Skin of body (tissue), 3 donors: ENCODE measurements at places on chromosomes 5 and 9. TPM values are rescaled to one million over a fixed set of nuclear protein-coding genes. Genes with fewer than 3 reads are reported as not detected.

DNA sequence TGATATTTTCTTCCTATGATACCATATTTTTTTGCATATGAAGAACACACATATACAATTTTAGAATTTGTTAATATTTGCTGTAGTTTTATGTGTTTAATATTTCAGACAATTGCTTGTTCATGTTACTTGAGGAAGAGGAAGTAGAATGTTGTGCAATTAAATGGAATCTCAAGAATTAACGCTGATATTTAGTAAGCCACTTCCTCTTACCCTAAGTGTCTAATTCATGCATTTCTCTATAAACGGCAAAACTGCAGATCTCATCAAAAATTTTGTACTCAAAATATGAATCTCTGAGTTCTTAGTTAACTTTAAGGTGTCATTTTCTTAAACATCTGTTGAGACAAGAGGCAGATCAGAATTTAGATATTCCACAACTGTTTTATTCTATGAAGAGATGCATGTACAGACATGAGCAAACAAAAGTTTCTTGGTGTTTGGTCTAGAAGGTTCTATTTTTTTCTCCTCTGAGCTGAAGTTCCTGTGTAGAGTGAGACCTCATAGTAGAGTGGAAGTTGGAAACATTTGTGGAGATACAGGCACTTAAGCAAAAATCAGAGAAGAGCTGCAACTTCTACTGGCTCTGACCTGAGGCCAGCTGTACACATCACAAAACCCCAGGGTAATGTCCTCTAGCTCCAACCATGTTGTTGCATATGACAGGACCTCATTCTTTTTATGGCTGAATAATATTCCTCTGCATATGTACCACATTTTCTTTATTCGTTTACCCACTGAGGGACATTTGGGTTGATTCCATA, 16.6 kb upstream of the TGFBI start:
- DNase-seq = peak; percentile 32

Gene CDC20B
- not detected for total RNA-seq

Gene NR5A1
- total RNA-seq = not detected

DNA sequence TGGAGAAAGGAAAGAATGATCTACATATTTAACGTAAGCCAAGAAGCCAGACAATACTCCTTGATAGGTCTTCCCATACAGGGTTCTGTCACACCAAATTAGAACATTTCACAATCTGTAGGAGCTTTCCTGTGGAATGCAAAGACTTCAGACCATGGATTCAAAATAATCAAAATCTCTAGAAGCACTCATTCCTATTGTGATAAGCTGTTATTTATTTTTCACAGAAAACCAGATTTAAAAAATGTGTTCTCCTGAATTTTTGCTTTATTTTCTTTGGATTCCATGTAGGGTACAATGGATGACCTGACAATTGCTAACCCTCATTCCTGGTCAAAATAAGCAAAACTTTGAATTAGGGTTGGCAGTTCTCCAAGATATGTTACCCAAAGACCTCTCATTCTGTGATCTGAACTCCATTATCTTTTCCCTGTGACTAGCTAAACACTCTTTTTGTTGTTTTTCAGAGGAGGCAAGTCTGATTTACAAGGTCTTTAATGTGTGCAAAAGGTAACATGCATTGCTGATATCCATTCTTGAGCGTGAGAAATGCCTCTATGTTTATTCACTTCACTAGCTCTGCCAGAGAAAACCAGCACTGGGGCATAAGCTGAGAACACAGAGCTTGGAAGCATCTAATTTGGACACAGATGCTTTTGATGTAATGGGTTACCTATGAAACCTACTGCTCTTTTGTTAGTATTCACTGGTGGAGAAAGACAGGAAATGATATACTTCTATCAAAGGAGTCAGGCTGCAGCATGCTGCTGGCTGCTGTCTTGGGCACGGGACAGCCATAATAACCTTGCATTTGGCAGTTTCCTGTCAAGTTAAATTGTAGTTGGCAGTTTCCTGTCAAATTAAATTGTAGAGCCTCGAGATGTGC, 31.4 kb downstream of the ACTBL2 start:
- DNase-seq = no peak

Gene SPINK7
- total RNA-seq = 0.59 TPM

DNA sequence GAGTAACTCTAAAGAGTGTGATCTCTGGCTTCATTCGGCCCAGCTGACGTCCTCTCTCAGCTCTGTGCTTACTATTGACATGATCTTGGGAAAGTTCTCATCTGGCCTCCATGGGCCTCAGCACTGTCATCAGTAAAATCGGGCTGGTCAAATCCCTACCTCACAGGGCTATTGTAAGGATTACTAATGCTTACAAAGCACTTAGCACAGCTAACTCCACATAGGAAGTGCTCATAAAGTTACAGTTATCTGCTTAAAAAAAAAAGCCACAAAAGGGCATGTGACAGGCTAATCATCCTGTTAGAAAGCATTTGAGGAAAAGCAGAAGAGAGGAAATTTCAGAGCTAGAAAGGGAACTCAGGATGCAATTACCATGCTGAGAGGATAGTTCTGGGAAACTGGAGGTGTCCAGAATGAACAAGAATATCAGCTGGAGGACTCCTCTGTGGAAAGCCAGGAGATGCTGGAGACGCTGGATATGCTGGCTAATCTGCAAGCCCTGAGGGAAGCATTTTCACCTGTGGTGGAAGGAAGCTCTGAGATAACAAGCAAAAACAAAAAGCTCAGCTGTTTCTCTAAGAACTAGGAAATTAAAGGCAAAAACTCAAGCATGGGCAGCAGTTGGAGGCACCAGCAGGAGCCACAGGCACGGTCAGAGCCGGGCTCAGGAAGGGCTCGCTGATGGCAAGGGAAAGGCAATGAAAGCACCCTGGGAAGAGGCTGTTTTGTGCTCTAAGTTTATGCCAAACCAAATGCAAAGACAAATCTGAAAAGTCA, 4.4 kb upstream of the BHMT start:
- peak; percentile 1 for DNase-seq

- DNase-seq = peak; percentile 97
Observed at GRCh38 chr5:124398460-124398859, 348.0 kb downstream of the ZNF608 start.

GRCh38 chr9:107841076-107841475, 351.5 kb upstream of the KLF4 start:
- DNase-seq = no peak

DNA sequence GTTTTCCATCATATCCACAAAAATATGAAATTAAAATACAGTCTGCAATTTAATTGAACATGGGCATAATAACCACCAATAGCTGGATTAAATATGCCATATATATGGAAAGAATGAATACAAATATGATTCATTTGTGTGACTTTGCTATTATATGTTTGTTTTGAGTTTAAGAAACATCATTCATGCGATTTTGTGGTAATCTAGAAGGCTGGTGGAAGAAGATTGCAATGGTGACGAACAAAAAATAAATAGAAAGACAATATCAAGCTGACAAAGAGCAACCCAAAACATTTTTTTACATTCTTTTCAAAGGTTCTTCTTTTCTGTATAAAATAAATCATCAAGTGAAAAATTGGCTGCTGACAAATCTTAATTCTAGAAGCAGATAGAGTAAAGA, 610.0 kb downstream of the MAT2B start:
- no peak for DNase-seq

DNA sequence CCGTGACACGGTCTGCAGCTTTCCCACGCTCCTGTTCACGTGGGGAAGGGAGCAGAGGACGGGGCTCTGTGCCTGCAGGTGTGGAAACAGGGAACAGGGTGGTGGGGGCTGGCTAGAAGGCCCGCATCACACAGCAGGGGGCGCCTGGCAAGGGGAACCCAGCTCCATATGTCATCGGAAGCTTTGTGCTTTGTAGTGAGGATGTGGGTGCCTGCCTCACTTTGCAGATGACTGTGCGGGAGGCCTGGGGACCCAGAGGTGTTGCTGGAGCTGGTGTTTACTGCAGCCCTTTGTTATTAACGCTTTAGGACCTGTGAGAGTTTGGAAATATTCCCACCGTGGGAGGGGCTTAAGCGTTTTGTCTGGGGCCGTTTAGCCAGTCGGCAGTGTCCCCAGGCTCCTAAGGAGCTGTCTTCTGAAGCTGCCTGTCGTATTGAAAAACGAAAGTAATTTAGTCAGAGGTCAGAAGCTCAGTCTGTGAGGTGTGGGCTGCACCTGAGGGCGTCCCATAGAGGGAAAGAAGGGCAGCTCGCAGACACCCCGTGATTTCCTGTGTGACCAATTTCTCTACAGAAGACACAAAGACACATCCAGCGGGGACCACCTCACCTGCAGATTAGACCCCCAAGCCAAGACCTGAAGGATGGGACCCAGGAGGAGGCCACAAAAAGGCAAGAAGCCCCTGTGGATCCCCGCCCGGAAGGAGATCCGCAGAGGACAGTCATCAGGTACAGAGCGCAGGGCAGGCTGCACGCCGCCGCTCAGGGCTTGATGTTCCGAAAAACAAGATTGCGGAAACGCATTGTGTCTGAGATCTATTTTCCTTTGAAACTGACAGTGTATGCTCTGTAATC, 9.1 kb downstream of the MAN1B1 start:
- DNase-seq = no peak

Gene FOXI1
- 0.10 TPM for total RNA-seq

Gene SRD5A1
- total RNA-seq = 6.0 TPM

DNA sequence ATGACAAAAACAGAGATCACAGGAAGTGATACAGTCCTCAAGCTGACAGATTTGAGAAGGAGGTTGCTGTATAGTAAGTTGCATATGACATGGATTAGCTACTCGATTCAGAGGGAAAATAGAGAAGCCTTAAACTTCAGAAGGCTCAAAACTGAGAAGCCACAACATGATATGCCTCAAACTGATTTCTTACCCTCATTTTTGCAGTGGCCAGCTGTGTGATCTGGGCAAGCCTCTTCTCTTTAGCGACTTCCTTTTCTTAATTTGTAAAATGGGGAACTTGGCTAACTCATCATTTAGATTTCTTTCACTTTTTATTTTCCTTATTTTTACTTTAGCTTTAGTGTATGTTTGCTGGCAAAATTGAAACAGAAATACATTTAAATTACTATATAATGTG, 421.1 kb downstream of the KIF4B start:
- no peak for DNase-seq

DNA sequence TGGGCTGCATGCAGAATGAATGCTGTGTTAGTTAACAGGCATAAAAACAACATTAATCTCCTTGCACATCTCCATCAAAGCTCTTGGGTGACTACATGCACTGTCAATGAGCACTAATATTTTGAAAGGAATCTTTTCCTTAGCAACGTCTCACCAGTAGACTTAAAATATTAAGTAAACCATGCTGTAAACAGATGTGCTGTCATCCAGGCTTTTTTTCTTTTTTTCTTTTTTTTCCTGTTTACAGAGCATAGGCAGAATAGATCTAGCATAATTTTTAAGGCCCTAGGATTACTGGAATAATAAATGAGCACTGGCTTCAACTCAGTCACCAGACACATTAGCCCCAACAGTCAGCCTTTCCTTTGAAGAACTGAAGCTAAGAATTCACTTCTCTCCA, 36.3 kb downstream of the UBQLN1 start:
- DNase-seq = peak; percentile 11

DNA sequence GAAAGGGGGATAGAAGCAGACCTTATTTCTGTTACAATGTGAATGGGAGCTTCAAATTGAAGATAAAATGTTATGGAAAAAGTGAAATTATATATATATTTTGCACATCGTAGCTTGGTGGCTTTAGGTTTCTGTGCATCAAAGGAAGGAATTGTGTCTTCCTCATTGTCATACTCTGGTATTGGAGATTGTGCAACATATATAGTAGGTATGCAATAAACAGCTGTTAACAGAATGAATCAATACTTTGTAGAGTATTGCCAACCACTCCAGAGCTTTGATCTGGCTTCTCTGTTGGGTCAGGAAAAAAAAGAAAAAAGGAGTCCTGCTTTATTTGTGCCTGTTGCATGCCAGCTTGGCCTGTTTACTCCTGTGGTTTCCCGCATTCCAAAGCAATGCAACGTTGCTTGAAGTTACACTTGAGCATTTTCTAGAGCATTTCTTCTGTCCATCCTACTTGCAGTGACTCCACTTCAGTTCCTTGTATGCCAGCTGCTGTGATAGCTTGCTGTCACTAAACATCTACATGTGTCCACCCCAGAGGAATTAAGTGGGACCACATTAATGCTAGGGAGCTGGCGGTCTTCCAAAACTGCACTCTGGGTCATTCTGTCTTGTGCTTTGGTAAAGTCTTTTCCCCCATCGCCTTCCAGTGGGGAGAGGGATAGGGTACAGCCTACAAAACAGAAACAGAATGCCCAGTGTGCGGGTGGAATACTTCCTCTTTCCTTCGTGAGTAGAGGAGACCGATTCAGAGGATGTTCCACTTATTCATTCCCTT, 62.0 kb upstream of the MEF2C start:
- no peak for DNase-seq

Gene PJA2
- total RNA-seq = 125 TPM

- no peak for DNase-seq
Observed at GRCh38 chr9:89008055-89008743, 16.9 kb downstream of the S1PR3 start.

Gene CYLC2
- total RNA-seq = not detected

Gene DND1
- total RNA-seq = 0.30 TPM

Gene PCDHA8
- total RNA-seq = 0.10 TPM

GRCh38 chr5:74402553-74402952, 238.0 kb downstream of the ENC1 start:
- no peak for DNase-seq

DNA sequence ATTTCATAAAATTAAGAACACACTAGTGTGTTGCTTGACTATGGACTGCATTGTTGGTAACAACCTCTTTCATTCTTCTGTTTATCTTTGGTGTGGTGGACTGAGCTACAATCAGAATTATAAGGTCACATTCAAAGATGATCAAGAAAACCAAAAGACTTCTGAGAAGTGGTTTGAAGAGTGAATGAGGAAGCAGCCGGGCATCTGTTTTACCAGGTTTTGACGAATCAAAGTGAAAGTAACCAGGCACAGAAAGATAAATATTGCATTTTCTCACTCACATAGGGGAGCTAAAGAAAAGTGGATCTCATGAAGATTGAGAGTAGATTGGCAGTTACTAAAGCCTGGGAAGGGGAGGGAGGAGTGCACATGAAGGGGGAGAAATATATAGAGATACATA, 589.1 kb downstream of the ZNF608 start:
- no peak for DNase-seq

- no peak for DNase-seq
Observed at GRCh38 chr5:133603711-133604110, 8.6 kb downstream of the FSTL4 start.

GRCh38 chr5:83400241-83400640, 71.3 kb upstream of the VCAN start:
- no peak for DNase-seq

DNA sequence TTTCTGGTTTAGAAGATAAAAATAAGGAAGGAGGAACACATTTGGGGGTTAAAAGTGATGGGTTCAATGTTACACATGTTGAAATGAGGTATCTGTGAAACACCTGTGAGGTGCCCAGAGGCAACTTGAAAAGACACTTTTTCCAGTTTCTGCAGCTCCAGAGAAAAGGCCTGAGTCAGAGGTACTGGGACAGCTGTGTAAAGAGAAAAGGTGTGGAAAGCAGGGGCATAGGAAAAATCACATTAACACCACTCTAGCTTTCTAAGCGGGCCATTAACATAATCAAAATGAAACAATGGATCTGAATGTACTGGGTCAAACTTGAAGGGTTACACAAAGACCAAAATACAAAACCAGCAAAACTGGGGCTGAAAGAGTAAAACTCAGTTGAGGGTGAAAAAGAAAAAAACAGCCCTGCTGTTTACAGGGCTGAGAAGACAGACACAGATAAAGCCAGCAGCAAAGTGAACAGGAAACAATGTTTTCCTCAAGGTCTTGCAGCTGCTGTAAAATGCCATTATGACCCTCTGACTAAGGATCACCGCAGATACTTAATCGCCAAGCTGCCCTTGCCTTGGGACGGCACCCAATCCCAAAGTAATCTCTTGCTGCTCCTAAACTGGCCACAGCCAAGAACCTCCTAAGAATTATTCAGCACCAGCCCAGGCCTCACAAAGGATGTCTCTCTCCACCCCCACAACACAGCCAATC, 104.7 kb downstream of the DROSHA start:
- no peak for DNase-seq
